ENCODE measurements at places on chromosomes 5 and 9. TPM values are rescaled to one million over a fixed set of nuclear protein-coding genes. Genes with fewer than 3 reads are reported as not detected.
A peak's percentile ranks its signal among the peaks of the same experiment; 100 is the strongest.

- DNase-seq: no peak
Observed at GRCh38 chr5:116313366-116313765, 228.5 kb downstream of the COMMD10 start.

DNA sequence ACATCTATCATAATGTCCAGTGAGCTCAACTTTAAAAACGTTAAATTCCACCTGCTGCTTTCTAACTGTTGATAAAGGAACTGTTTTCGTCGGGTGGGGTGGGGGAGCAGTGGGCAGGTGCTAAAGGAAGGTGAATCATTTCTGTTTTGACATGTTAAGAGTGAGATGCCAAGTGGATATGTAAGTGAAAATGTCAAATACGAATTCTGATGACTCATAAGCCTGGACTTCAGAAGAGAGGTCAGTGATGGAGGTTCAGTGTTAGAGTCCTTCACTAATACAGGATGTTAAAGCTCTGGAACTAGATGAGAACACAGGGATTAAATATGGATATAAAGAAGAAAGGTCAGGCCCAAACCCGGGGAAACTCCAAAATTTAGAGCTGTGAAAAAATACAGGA lies 617.9 kb upstream of the CTNND2 start:
- no peak for DNase-seq

- no peak for DNase-seq
Observed at GRCh38 chr5:79507251-79508205, 6.4 kb downstream of the HOMER1 start.

DNA sequence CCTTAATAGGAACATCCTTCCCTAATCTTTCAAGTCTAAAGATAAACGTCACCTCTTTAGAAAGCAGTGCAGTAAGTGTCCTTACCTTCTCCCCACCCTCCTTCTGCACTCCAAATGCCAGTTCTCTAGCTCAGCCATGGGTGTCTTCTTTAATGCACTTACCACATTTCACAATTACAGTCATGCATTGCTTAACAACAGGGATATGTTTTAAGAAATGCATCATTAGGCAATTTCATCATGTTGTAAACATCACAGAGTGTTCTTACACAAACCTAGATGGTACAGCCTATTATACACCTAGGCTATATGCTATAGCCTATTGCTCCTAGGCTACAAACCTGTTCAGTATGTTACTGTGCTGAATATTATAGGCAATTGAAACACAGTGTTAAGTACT lies 91.2 kb downstream of the RFX3 start:
- peak; percentile 19 for DNase-seq

GRCh38 chr9:23322392-23322791 lies 503.6 kb downstream of the ELAVL2 start:
- DNase-seq: no peak

DNA sequence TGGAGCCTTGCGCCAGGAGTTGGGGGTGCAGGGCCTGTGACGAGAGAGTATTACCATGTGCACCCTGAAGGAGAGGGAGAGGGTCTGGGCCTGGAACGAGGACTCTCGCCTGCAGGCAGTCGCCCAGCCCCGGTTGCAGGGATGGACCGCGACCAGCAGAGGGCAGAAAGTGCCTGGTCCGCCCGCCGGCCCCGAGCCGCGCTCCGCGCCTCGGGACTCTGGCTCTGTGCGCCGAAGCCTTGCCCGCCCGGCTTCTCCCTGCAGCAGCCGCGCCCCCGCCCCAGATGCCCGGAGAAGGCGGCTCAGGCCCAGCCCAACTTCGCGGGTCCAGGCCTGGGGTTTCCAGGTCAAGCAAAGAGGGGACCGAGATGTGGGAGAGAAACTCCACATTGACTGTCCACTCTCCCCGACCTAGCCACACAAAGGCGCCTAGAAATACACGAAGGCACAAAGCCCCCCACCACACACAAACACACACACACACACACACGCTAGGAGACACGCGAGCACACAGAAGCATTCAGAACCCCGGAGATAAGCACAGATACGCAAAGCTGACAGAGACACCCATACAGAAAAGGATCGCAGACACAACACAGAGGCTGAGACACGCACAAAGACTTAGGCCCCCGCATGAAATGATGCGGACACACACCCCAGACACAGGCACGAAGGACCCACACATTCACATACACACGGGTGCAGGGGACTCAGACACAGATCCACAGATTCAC lies 2.0 kb upstream of the LMX1B start:
- peak; percentile 27 for DNase-seq

Gene IL4
- total RNA-seq: not detected

GRCh38 chr9:128169925-128170324 lies 9.9 kb downstream of the BBLN start:
- DNase-seq: no peak

Gene TBCA
- 93.9 TPM for total RNA-seq

GRCh38 chr9:70229579-70229978 lies 29.2 kb upstream of the SMC5 start:
- no peak for DNase-seq

GRCh38 chr9:16519001-16519400 lies 351.5 kb downstream of the BNC2 start:
- DNase-seq: no peak

Gene STPG3
- total RNA-seq: not detected

Gene CBY3
- not detected for total RNA-seq

Gene FBP1
- total RNA-seq: 3.5 TPM

Gene TMOD1
- total RNA-seq: 191 TPM

- no peak for DNase-seq
Observed at GRCh38 chr5:91586232-91586631, 203.1 kb upstream of the ARRDC3 start.

Gene PCDHB3
- 0.72 TPM for total RNA-seq

GRCh38 chr5:6465831-6466790 lies 17.5 kb downstream of the UBE2QL1 start:
- DNase-seq: peak; percentile 8

GRCh38 chr9:125043631-125044030 lies 99.7 kb downstream of the SCAI start:
- DNase-seq: no peak

DNA sequence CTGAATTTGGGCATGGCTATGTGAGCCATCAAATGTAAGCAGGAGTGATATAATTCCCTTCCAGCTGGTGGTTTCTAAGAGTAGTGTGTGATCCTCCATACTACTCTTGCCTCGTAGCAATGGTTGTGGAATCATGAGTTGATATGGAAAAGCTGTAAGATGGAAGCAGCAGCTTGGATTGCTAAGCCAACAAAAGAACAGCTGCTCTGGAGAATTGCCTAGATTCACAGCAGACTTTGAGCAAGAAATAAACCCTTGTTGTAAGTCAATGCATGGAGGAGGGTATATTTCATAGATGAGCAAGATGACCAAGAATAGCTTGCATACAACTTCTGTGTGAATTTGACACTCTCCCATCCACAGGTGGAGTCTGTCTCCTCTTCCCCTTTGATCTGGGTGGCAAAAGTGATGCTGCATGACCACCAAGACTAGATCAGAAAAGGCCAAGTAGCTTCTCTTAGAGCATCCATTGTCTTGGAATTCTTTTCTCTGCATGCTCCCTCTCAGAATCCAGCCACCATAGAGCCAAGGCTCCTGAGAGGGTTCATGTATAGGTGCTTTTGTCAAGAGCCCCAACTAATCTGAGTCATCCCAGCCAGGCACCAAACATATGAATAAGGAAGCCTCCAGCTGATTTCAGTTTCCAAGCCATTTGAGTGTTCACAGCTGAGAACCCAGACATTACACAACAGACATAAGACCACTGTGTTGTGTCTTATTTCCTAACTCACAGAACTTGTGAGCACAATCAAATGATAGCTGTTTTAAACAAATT lies 79.0 kb downstream of the PRLR start:
- DNase-seq: no peak

- DNase-seq: no peak
Observed at GRCh38 chr5:58048954-58049353, 410.9 kb downstream of the PLK2 start.

- no peak for DNase-seq
Observed at GRCh38 chr5:150780816-150781221, 2.3 kb downstream of the SMIM3 start.

- DNase-seq: no peak
Observed at GRCh38 chr9:34830068-34830467, 120.1 kb upstream of the CCL21 start.

DNA sequence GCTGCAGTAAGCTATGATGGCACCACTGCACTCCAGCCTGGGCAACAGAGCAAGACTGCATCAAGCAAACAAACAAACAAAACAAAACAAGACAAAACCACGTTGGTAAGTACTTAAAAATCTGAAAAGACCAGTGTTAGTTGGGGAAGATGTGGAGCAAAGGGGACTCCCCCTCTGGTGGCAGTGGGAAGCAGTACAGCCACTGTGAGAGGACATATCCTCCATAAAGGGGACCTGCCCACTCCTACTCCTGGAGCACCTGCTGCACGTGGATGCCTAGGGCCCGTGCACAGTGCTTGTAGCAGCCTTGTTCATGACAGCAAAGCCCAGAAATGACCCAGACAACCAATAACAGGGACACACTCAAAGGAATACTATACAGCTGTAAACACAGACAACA lies 17.0 kb upstream of the IPPK start:
- DNase-seq: no peak

DNA sequence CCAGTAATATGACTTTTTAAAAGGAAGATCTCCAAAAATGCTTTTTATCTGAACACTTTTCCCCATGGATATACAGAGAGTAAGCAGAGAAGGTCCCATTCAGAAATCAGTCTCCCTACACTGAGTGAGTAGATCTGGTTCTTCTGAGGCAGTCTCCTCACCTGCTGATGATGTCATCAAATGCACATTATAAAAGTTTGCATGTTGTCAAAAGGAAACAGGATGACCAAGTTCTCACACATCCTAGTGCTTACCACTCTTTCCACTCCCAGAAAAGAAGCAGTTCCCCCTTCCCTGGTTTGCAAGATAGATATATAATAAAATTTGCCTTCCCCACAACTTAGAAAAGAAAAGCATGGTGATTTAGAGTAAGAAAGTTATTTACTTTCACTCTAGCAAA lies 180.5 kb downstream of the RAB3C start:
- DNase-seq: no peak

DNA sequence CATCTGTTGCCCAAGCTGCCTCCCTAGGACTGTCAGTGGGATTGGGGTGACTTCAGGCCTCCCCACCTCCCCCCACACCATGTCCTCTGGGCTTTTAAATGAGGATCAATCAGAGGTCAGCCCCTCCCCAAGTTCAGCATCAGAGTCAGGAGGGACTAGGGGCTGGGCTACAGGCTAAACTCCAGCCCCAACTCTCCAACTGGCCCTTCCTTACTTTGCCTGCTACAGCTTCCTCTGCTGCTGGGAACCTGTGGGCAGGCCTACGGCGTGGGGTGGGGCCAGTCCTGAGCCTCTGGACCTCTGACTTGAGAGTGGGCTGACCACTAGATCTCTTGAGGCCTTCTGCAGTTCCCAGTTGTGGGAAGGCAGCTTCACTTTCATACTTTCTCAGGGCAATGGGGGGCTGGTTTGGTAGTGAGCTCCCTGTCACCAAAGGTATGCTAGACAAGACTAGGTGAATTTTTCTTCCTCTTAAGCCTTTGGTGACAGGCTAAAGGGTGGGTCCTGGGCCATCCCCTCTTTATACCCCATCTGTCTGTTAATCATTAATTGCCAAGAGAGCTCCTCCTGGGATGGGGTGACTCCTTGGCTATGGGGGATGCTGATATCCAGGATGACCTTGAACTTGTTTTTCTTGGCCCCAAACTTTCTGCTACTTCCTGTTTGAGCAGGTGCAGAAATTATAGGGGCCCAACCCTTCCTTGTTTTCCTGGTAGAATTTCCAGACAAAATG lies 10.8 kb upstream of the DAB2IP start:
- DNase-seq: no peak

DNA sequence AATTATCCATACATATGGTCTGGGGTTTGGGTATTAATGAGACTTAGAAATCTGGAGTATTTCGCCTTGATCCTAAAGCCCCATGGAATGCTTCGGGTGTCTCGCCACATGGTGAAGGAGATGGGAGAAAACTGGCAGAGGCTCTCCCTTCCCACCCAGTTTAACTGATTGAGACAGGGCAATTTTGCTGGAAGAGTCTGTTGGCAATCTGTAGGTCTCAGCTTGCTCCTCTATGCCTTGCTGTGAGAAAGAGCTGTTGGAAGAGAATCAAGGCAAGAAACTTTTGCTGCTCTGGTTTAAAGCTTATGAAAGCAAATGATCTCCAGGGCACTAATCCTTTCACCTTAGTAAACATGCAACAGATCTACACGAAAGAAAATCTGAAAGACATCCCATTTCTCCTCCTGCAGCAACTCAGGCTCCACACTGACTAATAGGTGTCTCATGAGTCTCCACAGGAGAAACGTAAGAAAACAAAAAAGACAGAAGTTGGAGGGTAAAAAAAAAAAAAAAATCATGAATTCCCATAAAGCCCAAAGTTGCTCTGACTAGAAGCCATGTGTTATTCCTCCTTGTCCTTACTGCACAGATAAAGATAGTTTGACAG lies 369.9 kb downstream of the EFNA5 start:
- DNase-seq: no peak

DNA sequence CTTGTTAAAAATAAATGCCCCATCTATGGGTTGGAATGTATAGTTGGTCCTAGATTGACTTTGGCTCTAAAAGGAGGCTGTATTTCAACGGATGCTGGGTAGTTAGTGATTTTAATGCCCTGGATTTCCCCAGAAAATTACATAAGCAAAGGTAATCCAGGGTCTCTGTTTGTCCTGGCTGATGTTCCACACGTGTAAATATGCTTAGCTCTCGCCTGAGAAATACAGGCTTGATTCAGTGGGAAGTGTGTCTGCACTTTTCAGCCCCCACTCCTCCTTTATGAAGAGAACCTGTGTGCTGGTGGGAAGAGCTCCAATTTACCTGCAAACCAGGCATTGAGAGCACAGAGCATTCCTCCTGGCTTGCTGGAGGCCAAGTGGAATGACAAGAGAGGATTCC lies 294.6 kb upstream of the CLINT1 start:
- no peak for DNase-seq

GRCh38 chr5:570886-571285 lies 41.3 kb upstream of the CEP72 start:
- no peak for DNase-seq

GRCh38 chr5:51599587-51599986 lies 216.3 kb downstream of the ISL1 start:
- no peak for DNase-seq
